ENCODE measurements at places on chromosomes 16 and 17.

DNA sequence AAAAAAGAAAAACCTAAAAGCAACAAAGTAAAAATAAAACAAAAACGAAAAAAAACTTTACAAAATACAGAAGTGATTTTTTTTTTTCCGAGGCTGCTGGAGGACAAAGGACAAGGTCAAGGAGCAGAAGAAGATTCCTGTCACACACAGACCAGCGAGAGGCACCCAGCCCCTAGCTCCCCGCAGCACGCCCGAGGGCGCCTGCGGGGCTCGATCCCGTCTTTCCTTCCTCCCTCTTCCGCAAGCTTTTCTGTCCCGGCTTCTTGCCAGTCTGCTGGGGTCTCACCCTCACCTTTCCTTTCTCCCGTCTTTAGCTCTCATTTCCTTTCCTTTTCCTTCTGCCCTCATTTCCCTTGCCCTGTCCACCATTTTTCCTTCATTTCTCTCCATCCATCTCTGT lies 66.1 kb upstream of the DNAH17 start:
- no peak for DNase-seq

- no peak for DNase-seq
These were observed 2.6 kb downstream of the MXRA7 start for GRCh38 chr17:76707985-76708807.

DNA sequence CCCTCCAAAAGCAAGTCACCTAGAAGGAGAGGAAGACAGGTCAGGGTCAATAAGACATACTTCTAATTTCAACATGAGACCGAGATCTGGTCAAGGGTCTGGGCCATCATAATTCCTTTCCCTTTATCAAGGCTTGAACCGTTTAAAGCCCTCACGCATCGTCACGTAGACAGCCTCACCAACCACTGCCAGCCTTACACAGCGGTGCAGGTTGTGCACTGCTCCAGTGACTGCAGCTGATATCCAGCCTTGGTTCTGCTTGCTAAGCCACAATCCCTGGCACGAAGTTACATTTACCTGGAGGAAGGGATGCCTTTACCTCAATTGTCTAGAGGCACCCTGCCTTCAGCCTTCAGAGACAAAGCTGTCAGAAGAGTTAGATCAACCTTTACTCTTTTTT lies 85.1 kb downstream of the MYH11 start:
- no peak for DNase-seq

DNA sequence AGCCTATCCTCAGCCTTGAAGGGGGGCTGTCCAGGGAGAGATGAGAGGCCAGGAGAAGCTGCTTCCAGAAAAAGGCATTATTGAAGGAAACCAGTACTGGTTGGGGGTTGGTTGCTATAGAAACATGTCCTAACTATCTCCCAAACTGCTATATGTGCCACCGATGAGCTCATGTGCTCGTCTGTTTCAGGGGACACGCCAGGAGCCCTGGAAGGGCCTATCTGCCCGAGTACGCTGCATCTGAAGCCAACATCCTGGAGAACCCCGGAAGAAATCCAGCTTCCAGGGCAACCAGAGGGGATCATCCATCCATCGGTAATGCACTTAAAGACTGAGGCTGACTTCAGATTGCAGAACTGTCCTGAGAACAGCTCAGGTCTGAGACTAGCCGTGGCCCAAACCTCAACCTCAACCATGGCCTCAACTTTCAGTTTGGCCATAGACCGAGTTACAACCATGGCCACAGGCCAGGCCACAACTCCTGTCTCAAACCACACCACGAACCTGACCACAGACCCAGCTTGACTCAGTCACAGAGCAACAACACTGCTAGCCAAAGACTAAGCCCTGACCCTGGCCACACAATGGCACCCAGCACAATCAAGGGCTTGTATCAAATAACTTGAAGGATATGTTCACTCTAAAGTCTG lies 10.2 kb downstream of the PITPNM3 start:
- DNase-seq, result no peak

GRCh38 chr16:15732416-15732815 lies 82.4 kb downstream of the NDE1 start:
- no peak for DNase-seq

DNA sequence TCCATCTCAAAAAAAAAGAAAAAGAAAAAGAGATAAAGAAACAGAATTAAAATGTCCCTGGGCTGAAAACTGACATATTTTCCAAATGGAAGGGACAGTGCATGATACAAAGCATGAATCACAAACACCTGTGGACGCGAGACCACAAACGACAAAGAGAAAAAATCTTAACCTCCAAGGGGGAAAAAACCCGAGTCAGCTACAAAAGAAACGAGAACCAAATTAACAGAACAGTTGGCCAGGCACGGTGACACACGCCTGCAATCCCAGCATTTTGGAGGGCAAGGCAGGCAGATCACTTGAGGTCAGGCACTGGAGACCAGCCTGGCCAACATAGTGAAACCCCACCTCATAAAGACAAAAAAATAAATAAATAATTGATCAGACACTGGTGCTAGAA lies 1.9 kb downstream of the TRAP1 start:
- DNase-seq, result no peak

Data from stimulated activated CD8-positive, alpha-beta memory T cell treated with anti-CD3 and anti-CD28 coated beads, Interleukin-15, amount 100 ng/mL, for 4 hours (primary cell).